ENCODE measurements at places on chromosomes 2 and 18.
A peak's percentile ranks its signal among the peaks of the same experiment; 100 is the strongest.

- no peak for DNase-seq
These were observed 32.2 kb upstream of the CREB1 start for GRCh38 chr2:207497596-207497995.

DNA sequence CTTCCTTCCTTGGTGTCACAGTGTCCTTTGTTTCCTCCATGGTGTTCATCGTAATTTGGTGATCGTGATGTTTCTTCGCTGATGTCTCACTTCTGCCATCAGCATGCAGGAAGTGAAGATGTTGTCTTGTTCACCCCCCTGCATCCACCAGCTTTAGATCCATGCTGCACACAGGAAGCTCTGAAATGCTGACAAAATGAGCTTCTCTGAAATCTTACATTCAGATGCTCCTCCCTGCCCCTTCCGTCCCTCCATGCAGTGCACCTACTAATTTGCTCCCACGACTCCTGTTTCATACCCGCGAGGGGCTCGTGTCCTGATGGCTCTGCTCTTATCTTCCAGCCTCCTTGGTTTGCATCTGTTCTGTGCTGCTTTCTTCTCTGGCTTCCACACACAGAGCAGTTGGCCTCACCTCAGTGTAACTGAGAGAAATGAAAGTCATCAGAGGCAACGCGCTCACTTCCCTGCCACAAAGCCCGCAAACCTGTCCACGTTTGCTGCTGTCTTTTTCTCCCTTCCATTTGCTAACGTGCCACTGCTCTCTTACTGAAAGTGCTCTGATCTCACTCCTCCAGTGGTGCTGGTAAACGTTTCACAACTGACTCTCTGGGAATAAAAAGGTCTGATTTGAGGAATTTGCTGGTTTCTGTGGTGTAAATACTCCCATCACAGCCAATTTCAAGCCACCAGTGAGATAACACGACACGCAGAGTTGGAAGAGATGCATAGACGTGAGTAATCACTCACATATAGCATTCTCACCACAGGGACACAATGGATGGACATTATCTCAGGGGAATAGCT is 41.0 kb upstream of the MGAT4A start:
- DNase-seq, result no peak

DNA sequence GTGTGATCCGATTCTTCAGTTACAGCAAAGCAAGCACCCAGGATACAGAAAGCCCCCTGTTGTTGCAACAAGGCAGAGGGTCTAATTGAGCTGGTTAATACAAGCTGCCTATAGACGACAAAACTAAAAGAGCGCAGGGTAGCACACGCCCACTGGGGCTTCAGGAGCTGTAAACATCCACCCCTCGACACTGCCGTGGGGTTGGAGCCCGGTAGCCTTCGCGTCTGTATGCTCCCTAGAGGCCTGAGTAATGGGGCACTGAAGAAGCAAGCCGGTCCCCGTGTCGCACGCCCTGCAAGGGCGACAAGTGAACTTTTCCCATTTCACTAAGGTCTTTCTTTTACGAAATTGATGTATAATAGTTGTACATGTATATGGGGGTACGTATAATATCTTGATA is 24.7 kb upstream of the CHRNA1 start:
- no peak for DNase-seq

- peak; percentile 31 for DNase-seq
These were observed at the start of gene ST6GAL2 for GRCh38 chr2:106885971-106886915. Gene ST6GAL2, minus strand, starts transcription at chr2:106886167. Its CDS starts 42,190 bp downstream, at chr2:106843977.

DNA sequence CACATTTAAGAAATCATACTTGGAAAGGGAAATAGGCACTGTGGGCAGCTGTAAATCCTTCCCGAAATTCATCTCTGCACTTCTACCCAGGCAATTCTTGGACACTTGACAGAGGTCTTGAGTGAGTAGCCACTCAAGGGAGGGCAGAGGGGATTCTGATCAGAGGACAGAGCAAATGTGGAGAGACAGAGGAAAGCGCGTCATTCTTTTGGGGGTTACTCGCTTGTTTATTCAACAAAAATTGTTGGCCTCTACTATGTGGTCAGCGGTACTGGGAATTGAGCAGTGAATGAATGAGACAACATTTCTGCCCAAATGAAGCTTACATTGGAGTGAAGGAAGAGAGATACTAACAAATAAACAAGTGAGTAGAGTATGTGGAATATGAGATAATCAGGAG is 41.4 kb upstream of the YES1 start:
- DNase-seq, result no peak

GRCh38 chr2:162490052-162490717 is 146.3 kb downstream of the GCA start:
- DNase-seq, result no peak

DNA sequence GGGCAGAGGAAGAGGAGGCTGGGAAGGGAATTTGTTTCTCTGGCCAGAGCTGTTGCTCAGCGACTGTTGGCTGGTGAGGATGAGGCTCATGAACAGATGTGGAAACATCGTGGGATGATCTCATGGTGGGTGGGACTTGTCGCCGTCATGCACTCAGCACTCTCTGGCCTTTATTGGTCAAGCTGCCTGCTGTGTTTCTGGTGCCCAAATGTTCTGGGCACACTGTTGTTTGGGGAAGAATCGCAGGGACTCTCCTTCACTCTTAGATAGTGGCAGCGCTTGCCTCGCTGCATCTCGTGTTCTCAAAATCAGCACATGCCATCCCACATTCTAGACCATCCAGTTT is 145.6 kb downstream of the AGAP1 start:
- no peak for DNase-seq

DNA sequence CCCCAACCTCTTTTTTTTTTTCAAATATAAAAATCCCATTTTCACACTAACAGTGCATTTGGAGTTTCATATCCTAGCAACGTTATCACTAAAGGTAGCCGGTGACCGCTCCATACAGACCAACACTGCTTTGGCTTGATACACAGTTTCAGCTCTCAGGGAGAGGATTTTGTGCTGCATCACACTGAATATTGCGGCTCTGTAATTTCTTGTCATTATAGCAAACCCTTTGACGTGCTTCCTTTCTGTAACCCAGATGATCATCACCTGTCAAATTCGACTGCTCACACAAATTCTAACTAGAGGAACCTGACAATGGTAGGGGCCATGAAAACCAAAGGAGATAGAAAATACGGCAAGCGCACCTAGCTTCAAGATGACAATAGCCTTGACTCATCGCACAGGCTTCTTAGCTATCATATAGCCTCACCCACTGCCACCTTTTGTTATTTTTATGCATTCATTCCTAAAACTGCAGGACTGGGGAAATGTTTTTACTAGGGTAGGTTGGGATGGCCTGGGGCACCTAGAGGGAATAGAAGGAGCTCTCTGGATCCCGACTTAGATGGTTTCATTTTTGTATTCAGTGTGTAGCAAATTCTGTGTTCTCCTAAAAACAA is 582.9 kb upstream of the PIK3C3 start:
- no peak for DNase-seq

Measured in DMS79 (cell line).